ENCODE measurements at places on chromosomes 11 and 22. TPM values are rescaled to one million over a fixed set of nuclear protein-coding genes. Genes with fewer than 3 reads are reported as not detected.

GRCh38 chr11:132249256-132249655, 878.8 kb downstream of the NTM start:
- H3K27ac ChIP-seq, result no peak overlapping the region
- H3K27me3 ChIP-seq, result no peaks in the 10 kb centered on the region
- H3K4me1 ChIP-seq, result peaks cover 3% of the 10 kb centered on the region
- no peaks in the 10 kb centered on the region for H3K36me3 ChIP-seq

DNA sequence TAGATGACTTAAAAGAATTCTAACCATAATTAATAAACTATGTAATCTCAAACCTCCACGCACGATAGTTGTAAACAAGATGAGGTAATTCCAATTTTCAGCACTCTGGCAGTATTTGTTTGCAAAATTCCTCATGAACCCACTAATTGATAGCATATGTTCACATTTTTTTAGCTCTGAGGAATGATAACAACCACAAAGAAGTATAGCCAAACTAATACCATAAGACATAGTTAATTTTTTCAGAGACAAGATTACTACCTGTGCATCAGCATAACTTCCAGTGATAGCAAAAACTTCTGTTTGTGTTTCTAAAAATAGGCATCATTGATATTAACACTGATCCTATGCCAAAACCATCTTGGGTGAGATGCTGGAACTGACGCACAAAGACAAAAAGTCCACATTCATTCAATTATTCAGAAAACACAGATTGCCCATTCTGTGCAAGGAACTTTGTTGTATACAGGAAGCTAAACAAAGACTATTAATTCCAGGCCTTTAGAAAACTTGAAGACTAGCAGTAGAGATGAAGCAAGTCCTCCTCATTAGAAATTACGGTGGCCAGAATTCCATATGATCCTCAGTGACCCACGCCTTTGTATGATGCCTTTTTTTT, 57.7 kb downstream of the PDGFD start:
- H3K4me1 ChIP-seq, result no peaks in the 10 kb centered on the region
- no peak overlapping the region for H3K27ac ChIP-seq
- H3K4me3 ChIP-seq, result no peak overlapping the region
- H3K27me3 ChIP-seq, result no peaks in the 10 kb centered on the region
- H3K36me3 ChIP-seq, result no peaks in the 10 kb centered on the region
- DNase-seq, result peak; percentile 64

The OSM gene
- not detected for total RNA-seq

DNA sequence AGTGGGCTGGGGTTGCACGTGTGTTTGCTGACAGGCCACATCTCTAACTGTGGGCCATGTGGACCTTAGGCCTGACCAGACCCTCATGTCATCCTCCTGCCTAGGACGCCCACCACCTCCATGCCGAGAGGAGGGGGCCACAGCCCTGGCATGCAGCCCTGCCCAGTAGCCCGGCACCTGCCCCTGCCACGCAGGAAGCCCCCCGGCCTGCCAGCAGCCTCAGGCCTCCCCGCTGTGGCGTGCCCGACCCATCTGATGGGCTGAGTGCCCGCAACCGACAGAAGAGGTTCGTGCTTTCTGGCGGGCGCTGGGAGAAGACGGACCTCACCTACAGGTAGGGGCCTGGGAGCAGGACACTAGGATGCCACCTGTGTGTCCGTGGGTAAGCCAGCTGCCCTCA, 6.4 kb downstream of the MMP11 start:
- DNase-seq, result no peak
- H3K27me3 ChIP-seq, result no peaks in the 10 kb centered on the region
- H3K27ac ChIP-seq, result no peak overlapping the region

DNA sequence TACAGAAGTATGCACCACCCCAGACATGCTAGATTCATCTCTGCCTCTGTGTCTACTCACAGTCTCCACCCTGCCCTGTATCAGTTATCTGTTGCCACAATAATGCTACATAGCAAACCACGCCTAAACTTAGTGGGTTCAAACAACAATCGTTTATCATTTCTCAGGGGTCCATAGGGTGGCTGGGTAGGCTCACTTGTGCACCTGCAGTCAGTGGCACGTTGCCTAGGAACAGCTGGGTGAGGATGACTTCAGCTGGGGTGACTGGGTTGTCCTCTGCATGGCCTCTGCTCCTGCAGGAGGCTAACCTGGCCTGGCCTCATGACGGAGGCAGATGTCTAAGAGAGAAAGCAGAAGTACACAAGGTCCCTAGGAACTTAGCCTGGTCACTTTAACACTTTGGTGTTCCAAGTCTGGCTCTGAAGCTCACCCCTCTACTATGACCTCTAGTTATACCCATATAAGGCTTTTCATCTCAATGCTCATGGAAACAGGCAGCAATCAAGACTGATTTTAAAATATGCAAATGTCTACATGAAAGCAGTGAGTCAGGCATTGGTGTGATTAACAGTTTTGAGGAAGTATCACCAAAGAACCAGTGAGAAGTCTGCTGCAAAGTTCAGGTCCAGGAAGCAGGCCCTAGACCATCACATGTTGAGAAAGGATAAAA, 10.7 kb downstream of the OLFML1 start:
- H3K27me3 ChIP-seq, result no peaks in the 10 kb centered on the region
- H3K4me1 ChIP-seq, result no peaks in the 10 kb centered on the region
- H3K4me3 ChIP-seq, result no peak overlapping the region
- H3K27ac ChIP-seq, result no peak overlapping the region
- DNase-seq, result no peak
